ENCODE measurements at places on chromosomes 1 and 21.

DNA sequence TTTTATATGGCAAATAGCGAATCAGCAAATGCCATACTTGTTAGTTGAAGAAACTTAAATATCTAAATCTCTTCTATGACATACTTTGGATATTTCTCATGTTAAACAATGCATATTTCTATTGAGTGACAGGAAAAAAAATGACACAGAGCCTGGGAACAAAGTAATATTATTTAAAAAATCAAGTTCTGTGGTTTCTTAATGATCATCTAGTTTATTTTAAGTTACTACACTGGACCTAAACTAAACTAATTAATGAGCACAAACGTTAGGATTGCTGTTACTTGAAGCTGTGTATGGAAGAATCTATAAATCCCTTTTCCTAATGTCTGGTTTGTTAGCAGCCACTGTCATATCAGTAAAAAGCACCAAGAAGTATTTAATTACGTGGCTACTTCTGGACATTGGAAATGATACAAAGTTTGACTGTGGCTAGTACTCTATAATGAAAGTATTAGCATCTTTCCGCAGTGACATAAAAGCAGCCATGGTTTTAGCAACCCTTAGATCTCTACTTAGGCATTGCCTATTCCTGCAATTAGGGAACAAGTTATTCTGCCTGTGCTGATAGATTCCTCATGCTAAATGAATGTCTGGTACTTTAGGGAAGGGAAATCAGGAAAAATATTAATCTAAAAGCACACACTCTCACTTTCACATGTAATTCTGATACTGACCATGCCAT lies 981.7 kb upstream of the B3GALT2 start:
- no peak for DNase-seq

DNA sequence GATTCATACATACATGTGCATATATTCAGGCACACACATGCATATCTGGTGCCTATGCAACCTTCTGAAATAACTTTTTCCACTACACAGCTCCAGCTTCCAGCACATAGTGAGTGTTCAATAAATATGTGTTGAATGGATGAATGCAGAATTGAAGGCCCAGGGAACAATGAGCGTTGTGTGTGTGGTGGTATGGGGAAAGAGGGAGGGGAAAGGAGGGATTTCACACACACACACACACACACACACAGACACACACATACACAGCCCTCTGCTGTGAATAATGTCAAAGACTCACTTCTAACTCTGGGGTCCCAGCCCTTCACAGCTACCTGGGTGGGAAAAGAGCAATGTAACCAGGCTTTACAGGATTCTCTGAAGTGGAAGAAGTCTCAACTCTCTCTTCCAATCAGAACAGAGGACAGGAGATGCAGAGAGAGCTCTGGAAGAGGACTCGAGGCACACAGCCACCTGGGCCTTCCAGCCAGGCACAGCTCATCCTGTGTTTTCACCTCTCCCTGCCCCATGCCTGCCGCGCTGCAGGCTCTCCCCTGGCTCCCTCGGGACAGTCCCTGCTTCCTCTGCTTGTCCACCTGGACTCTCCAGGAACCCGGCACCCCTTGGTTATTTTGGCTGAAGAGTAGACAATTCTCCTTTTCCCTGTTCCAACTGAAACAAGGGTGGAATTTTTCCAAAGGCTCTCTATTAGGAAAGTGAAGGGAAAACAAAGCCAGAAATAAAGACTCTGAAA lies 5.4 kb upstream of the IGSF8 start:
- no peak for DNase-seq

GRCh38 chr1:106277786-106278185 lies 778.7 kb upstream of the PRMT6 start:
- no peak for DNase-seq

DNA sequence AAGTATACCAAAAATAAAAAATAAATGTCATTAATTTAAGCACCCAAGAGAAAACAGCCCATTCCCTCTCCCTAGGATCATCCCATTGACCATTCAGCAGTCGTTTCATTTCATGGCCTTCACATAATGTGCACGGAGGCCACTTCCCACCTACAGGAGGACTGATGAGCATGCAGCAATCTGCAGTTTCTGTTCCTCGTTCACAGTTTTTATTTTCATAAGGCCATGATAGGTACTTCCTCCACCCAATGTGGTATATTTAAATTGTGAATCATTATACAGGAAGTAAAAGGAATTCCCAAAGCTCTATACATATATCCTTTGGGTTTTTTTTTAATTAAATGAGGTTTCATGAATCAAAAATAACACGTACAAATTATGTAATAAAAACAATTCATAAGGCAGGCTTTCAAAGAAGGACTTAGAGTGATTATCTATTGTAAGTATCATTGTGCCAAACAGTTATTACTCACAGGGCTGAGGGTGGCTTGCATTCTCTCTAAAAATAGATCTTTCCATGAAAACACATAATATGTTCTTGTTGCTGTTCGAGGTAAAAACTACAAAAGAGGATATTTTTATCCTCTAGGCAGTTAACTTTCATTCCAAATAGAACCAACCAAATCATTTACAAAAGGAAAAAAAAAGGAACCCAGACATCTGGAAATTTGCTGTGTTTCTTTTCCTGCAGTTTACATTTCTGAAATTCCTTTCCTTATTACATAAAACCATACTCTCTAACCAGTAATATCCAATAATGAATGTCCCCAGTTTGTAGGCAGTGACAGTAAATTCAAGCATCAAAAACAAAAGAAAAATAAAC lies 27.5 kb upstream of the SLC44A3 start:
- no peak for DNase-seq

- DNase-seq = no peak
Measured at GRCh38 chr1:217953922-217954321, 322.8 kb downstream of the SPATA17 start.

- no peak for DNase-seq
Measured at GRCh38 chr1:223161321-223161720, 18.3 kb upstream of the TLR5 start.

Measured in CD4-positive, alpha-beta T cell treated with Interleukin-6 at 100 ng/mL for 8 hours (primary cell).